Hindlimb muscle (tissue), 1 donor: ENCODE measurements at places on chromosomes 2 and 18. TPM values are rescaled to one million over a fixed set of nuclear protein-coding genes. Genes with fewer than 3 reads are reported as not detected.

SGPP2 gene
- polyA plus RNA-seq: 1.4 TPM

DNA sequence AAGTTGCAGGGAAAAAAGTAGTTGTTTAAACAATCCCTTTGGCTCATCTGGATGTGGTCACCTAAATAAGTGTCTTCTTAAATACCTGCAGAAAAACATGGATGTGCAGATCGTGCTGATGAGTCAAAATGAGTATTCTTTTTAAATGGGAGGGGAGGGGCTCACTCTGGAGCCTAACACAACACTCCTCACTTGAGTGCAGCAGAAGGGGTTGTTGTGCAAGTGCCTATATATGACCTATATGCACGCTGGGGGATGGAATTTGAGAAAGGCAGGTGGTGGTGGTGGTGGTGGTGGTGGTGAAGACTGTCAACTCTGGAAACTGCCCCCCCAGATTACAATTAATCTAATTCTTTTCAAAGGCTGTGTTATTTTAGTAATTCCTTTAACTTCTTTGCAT lies 77.9 kb upstream of the FAM124B start:
- DNase-seq: no peak

- peak; percentile 52 for DNase-seq
These were observed 45.1 kb upstream of the ACAA2 start for GRCh38 chr18:49858309-49859020.

GRCh38 chr2:152506843-152507242 lies 171.9 kb downstream of the FMNL2 start:
- no peak for DNase-seq

DNA sequence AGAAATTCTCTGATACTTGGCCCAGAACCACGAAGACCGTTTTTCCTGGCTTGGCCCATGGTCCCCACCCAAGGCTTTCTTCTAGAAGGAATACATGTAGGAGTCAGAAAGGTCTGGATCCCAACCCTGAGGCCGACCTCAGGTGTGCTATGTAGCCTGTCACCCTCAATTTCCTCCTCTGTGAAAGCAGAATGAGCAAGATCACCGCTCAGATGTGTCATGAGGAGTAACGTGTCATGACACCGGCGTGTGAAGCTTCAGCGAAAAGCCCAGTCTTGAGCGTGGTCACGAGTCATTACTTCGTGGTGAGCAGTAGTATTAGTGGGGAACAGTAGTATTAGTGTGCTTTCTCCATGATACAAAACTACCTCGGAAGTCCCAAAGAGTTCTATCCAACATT lies 103.4 kb downstream of the ALPK2 start:
- DNase-seq: no peak

- no peak for DNase-seq
These were observed 968.5 kb downstream of the LRP1B start for GRCh38 chr2:141162314-141162713.
